ENCODE measurements at places on chromosomes 2 and 18. TPM values are rescaled to one million over a fixed set of nuclear protein-coding genes. Genes with fewer than 3 reads are reported as not detected.

The GATA6 gene
- total RNA-seq, result 1.4 TPM

The EML6 gene
- 0.39 TPM for total RNA-seq

The TNS1 gene
- total RNA-seq, result 102 TPM

The EMX1 gene
- total RNA-seq, result not detected

The PSMA8 gene
- not detected for total RNA-seq

The KCNF1 gene
- not detected for total RNA-seq

The ANKRD30BL gene
- total RNA-seq, result not detected

The CENPO gene
- total RNA-seq, result 13.6 TPM

The RNF125 gene
- total RNA-seq, result 0.76 TPM

The PROKR1 gene
- total RNA-seq, result 0.11 TPM

The ASB18 gene
- not detected for total RNA-seq

The TEKT4 gene
- total RNA-seq, result not detected

The HS6ST1 gene
- 21.4 TPM for total RNA-seq

The LRRTM1 gene
- total RNA-seq, result not detected

The PID1 gene
- total RNA-seq, result 15.4 TPM

Data from articular chondrocyte of knee joint (primary cell).